Stimulated activated CD8-positive, alpha-beta memory T cell treated with anti-CD3 and anti-CD28 coated beads, Interleukin-15, amount 100 ng/mL, for 48 hours (primary cell): ENCODE measurements at places on chromosomes 5 and 9.

- DNase-seq: no peak
These were observed 164.1 kb upstream of the CCNH start for GRCh38 chr5:87576867-87577266.

- no peak for DNase-seq
These were observed 64.4 kb upstream of the SUB1 start for GRCh38 chr5:32520972-32521371.

DNA sequence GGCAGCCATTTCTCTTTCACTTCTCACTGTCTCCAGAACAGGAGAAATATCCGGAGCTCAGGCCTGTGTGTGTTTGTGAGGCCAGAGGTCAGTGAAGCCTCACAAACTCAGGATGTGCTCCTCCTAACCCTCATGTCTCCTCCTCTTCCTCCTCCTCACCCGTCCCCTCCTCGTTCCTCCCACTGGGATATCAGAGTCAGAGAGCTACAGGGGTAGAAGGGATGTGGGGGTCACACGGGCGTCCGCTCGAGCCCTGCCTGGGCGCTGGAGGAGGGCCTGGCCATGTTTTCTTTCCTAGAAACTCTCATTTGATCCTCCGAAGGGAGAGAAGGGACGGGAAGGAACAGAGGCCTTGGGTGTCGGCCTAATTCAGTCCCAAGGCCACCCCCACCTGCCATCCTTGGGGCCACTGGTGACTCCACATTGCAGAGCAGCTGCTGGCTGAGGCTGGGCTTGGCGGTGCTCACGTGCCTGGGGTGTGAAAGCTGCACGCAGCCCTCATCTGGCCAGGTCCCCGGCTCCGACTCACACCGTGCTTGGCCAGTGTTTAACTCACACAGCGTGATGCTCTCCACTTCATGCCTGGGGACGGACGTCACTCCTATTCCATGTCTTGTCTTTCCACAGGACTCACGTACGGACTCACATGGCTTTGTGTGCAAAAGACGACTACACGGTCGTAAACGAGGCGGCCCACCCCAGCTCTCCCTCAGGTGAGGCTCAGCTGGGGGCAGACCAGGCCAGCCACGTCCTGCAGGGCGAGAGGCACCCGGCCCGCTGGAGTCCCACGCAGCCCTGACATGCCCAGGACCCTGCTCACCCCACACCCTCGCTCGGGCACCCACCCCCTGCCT is 22.6 kb upstream of the SLC6A19 start:
- DNase-seq: no peak

GRCh38 chr9:127915325-127915752 is 1.5 kb downstream of the ST6GALNAC4 start:
- no peak for DNase-seq

GRCh38 chr5:160054047-160054446 is 45.1 kb downstream of the TTC1 start:
- no peak for DNase-seq

DNA sequence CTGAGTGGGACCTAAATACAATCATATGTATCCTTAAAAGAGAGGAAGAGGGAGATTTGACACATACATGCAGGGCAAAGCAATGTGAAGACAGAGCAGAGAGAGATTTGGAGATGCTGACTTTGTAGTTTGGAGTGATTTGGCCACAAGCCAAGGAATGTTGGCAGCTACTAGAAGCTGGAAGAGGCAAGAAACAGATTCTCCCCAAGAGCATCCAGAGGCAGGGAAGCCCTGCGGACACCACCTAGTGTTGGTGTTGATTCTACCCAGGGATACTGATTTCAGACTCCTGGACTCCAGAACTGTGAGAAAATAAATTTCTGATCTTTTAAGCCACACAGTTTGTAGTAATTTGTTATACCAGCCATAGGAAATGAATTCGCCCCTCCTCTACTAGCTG is 64.9 kb upstream of the OSMR start:
- DNase-seq: no peak

DNA sequence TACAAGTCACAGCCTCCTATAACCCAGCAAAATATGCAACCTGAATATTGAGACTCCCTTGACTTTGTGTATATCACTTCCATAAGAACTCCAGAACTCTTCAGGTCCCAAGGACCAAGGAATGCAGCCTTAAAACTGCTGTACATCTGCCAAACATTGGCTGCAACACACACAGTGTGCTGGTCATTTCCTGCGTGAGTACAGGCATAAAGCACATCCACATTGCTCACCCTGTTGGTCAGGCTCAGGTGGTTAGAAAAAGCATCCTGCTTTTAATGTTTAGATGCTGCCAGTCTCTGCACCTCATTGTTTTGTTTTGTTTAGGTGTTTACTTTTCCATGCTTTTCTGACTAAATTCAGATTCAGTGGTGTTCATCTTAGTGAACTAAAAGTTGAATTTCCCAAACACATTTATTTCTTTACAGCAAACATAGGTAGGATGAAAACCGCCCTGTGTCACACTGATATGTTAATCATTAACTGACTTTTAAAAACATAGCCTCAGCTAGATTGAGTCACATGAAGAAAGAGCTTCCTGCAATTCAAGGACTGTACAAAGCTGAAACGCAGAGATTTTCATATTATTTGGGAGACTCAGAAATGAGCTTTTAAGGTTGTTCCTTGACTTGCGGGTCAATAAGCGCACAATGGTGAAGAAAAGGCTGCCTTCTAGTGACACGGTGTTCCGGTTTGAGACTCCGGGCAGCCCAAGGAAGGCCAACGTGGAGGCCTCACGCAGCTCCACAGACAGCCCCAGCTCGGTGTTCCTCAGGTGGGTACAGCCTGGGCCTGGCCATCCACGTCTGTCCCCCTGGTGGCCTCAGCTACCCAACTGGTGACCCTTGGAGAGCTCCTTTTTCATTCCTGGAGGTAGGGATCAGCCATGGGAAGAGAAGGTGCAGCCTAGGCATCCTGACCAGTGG is 52.2 kb upstream of the GRAMD2B start:
- DNase-seq: no peak

DNA sequence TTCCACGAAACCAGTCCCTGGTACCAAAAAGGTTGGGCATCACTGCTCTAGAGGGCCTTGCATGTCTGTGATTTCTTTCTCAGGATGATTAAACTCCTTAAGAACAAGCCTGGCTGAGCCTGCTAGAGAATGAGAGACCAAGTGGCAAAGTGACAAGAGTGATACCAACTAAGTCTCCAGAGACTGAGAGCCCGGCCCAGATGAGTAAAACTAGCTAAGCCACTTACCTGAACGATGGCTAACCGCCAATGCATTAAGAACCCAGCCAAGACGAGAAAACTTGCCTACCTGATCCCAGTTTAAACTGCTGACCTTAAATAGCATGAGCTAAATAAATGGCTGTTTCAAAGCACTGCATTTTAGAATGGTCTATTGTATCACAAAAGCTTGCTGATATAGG is 5.6 kb upstream of the CCDC152 start:
- DNase-seq: no peak

- no peak for DNase-seq
These were observed 662.8 kb downstream of the PTPRD start for GRCh38 chr9:9949978-9950377.

DNA sequence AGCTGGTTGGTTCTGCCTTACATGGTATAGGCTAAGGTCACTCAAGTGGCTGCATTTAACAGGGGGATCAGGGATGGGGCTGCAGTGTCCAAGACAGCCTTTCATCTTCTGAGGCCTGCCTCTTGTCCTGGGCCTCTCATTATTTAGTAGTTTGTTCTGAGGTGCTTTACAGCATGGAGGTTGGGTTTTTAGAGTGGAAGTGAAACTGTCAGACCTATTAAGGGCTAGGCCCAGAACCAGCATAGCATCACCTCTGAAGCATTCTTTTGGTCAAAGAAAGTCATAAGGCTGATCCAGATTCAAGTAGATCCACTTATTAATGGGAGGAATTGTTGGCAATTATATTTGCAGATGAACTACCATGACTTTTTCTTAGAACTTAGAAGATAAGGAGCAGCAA is 146.0 kb upstream of the NMUR2 start:
- no peak for DNase-seq

GRCh38 chr9:73451003-73451402 is 299.3 kb downstream of the ANXA1 start:
- no peak for DNase-seq

DNA sequence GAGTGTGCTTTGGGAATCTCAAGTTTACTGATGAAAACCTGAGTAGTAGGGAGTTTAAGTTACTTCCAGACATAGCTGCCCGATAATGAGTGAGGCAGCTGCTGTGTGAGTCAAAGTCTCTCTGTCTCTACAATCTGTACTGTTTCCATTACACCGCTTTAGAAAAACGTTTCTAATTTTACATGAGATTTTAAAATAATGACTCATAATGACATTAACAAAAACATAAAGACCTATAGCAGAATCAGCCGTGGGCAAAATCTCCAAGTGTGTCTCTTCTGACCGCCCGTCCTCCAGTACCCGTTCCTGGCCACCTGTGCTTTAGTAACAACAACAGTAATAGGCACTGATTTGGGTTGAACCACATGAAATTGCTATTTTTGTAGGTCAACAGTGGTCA is 69.6 kb upstream of the PRRC1 start:
- no peak for DNase-seq

- no peak for DNase-seq
These were observed 6.2 kb upstream of the DNAJC18 start for GRCh38 chr5:139445325-139446170.

- no peak for DNase-seq
These were observed 169.0 kb downstream of the DOCK2 start for GRCh38 chr5:169805937-169806700.

GRCh38 chr5:176625966-176626875 is 4.1 kb downstream of the SNCB start:
- no peak for DNase-seq
